ENCODE measurements at places on chromosomes 3 and 15.
A peak's percentile ranks its signal among the peaks of the same experiment; 100 is the strongest.

- no peak for DNase-seq
Observed at GRCh38 chr15:70625438-70625837, 137.9 kb downstream of the UACA start.

GRCh38 chr3:82229397-82229796, 468.0 kb upstream of the GBE1 start:
- DNase-seq, result no peak

GRCh38 chr3:47324278-47324865, 41.6 kb downstream of the KLHL18 start:
- peak; percentile 4 for DNase-seq

DNA sequence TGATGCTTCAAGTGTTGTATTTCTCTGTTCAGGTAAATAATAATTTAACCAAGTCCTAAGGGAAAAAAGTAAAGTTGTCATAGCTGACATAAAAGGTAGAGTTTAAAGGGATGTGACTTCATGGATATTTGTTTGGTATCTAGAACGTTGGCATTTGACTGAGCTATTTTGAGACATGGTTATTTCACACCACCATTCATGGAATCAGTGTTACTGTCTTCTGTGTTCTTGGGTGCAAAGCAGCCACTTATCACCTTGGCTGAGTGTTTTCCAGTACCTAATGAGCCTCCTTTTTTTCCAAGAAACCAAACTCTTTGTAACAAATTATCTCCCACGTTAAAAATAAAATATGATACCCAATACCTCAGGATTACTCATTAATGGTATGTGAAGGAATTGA, 155.8 kb downstream of the GHSR start:
- no peak for DNase-seq

DNA sequence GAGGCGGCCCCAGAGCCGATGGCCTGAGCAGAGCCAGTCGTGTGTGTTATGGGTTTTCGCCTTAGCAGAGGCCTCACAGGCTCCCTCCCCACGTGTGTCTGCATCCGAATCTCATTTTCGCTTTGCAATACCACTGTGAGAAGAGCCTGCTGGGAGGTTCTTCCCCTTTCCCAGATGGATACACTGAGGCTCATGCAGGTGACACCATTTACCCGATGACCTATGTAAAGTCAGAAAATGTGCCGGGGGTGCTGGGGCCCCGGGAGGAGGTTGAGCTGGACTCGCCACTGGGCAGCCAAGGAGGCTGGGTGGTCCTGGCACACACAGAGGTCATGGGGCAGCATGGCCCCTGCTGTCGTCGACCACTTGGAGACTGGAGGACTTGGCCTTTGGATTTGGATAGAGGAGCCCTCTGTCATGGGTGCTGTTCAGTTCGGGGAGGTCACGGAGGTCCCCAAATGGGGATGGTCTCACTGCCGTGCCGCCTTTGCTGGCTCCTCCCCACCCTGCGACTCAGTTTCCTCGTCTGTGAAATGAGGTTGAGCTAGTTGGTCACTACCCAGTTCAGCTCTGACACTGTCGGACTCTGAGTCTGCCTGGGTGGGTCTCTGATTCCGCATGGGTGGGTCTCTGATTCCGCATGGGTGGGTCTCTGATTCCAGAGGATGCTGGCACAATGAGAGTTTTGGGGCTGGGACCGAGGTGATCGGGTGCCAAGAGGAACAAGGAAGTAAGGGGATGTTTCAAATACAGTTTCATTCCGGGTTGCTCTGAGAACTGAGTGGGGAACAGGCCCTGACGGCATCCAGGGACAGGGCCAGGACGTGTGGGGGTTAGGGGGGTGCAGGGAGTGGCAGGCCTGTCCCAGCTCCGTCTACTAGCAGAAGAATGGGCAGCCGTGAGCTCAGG, 23.2 kb upstream of the MUC4 start:
- no peak for DNase-seq

DNA sequence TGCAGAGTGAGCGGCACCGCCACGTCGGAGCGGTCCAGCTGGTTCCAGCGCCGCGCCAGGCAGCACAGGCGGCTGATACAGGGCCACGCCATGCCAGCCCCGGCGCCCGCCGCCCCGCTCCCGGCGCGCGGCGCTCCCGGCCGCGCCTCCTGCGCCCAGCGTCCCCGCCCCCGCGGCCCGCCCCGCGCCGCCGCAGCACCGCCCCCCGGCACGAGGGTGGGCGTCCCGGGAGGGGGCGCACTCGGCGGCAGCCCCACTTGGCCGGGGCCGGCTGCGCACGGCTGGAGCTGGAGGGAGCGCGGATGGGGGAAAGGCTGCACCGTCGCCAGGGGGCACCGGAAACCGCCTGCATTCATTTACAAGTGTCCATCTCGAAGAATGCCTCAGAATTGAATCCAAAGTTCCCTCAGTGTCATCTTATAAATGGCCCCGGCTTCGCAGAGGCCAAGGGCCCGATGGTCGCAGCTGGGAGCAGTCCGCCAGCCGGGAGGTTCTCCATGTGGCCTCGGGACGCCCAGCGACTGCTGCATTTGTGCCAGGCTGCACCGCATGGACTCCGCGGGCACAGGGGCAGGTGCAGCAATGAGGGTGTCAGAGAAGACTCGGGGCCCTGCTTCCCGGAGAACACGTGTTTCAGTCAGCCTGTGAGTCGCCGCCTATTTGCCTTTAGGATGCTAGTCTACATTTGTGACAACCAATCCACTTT, at the start of gene MAP6D1:
MAP6D1 (minus strand) TSS at position 122 of the 706 bp plus-strand sequence; CDS start at position 92, 30 bp downstream.
- DNase-seq, result no peak

DNA sequence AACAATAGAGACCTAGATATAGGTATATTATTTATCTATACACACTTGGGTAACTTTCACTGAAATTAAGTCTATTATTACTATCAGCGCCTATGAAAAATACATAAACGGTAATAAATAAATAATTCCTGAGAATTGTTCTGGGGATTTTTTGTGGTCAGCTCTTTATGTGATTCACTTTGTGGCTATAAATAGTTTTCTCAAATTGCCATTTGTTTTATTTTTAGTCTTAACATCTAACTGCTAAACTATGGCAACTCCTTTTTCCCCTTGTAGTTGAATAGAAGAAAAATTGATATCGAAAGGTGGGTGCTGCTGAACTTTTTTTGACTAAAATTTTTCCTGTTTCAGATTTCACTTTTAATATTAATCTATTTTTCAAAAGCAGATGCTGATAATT, 189.0 kb downstream of the VGLL3 start:
- DNase-seq, result no peak

DNA sequence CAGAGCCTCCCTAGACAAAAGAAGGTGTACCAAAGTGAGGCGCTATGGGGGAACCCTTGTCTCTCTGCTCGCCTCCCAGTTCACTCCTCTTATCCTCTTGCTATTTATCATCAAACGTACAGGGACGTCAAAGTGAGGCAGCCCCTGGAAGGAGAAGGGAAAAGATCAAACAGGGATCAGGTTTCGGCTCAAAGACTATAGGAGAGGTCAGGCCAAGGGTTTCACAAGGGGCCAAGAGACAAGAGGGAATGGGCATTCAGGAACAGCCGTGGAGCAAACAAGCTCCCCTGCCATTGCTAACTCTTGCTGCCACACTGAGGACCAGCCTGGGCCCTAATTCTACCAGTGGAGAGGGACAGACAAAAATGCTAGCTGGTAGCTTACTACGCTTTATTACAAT, 168.7 kb downstream of the GREM1 start:
- no peak for DNase-seq

DNA sequence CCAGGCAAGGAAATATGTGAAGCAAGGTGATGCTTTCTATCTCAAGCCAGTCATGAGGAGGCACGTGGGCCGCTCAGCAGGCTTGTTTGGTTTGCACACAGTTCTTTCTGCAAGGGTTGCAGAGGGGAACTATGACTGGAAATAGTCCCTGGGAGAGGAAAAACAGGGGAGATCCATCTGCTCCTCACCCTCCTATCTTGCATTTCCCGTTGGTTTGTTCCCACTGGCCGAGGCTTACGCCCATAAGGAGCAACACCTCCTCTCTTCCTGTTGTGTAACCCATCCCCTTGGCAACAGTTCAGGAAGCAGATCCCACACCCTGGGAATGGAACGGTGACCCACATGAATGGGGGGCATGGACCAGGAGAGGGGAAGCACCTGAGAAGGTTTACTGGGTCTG, 72.1 kb upstream of the MAGI1 start:
- no peak for DNase-seq

GRCh38 chr3:130557336-130558035, 40.5 kb downstream of the COL6A6 start:
- no peak for DNase-seq

DNA sequence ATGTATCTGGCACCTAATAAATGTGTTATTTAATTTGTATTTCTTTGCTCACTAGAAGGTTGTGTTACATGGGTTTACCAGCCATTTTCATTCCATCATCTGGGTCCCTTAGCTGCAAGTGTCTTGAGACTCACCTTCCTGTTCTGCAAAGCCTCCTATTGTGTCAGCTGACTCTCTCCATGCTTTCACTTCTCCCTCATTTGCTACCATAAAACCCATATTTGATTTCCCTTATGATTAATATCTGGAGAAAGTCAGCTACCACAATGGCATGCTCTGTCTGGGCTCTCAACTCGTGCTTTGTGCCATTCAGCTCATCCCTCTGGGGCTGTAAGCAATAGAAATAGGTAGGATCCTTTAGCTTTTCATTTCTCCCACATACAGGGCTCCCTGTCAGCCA, 79.5 kb upstream of the EIF1B start:
- DNase-seq, result no peak

- no peak for DNase-seq
Observed at GRCh38 chr15:41207687-41208448, 22.7 kb downstream of the EXD1 start.

- no peak for DNase-seq
Observed at GRCh38 chr15:50257332-50257731, 8.2 kb downstream of the HDC start.

GRCh38 chr15:38354315-38354929, 99.5 kb upstream of the FAM98B start:
- DNase-seq, result peak; percentile 5

GRCh38 chr3:7874116-7874515, 627.5 kb upstream of the LMCD1 start:
- no peak for DNase-seq

DNA sequence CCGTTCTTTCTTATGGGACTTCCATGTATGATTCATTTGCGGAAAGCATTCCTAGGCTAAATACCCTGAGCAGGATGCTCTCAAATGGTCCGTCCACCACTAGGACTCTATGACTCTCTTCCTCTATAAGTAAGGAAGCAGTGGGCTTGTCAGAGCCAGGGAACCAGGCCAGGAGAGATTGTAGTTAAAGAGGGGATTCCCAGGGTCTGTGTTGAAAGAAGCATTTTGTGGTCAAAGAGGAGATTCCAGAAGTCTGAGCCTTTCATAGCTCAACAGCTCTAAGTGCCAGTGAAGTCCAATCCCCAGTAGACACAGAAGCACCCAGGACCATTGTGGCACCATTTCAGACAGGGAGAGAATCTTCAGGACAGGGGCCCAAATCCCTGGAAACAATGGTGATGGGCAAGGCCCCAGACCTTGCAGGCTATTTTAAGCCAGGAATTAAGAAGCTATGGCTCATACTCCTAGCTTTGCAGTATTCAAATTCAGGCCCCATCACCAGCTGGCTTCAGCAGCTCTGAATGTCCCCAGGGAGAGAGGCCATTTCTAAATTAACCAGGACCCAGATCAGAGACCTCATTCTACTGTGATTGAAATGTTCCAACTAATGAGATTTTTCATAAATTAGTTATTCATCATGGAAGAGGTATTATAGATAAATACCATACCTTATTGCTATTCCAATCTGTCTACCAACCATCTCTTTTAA, 81.7 kb downstream of the CD47 start:
- DNase-seq, result no peak

GRCh38 chr3:18445401-18446148, 20.4 kb upstream of the SATB1 start:
- peak; percentile 51 for DNase-seq

- DNase-seq, result no peak
Observed at GRCh38 chr3:53795176-53795575, 51.0 kb downstream of the CHDH start.

Data from stimulated activated CD8-positive, alpha-beta memory T cell treated with anti-CD3 and anti-CD28 coated beads, Interleukin-7, amount 100 ng/mL, for 24 hours (primary cell).